ENCODE measurements at places on chromosomes 11 and 22. TPM values are rescaled to one million over a fixed set of nuclear protein-coding genes. Genes with fewer than 3 reads are reported as not detected.

Gene ABCC8
- 0.23 TPM for total RNA-seq

Gene RAPSN
- total RNA-seq = not detected

Gene OMP
- total RNA-seq = not detected

Gene CABP4
- 0.92 TPM for total RNA-seq

Gene GSTP1
- 612 TPM for total RNA-seq

Gene APOBEC3H
- total RNA-seq = not detected

Gene OR6A2
- not detected for total RNA-seq

Gene GDPD4
- total RNA-seq = not detected

Gene NUP98
- total RNA-seq = 72.1 TPM

Gene RTN4RL2
- 0.12 TPM for total RNA-seq

Gene GGTLC2
- total RNA-seq = not detected

Gene PDGFD
- total RNA-seq = 9.3 TPM

Gene CREB3L1
- total RNA-seq = 0.81 TPM

Gene NRIP3
- total RNA-seq = 2.9 TPM

Gene LAYN
- 8.2 TPM for total RNA-seq

Gene MUC5AC
- total RNA-seq = 0.31 TPM

Gene MMP12
- total RNA-seq = not detected

Gene CD82
- total RNA-seq = 12.7 TPM

Gene SMTNL1
- total RNA-seq = not detected

Gene SVIP
- 19.8 TPM for total RNA-seq

Gene MCHR1
- not detected for total RNA-seq

Gene MTNR1B
- not detected for total RNA-seq

Gene HORMAD2
- total RNA-seq = not detected

Gene TMEM86A
- total RNA-seq = 2.8 TPM

Gene SMCO4
- total RNA-seq = 11.7 TPM

Gene SOX6
- total RNA-seq = 10.7 TPM

Gene OR11H1
- not detected for total RNA-seq

Gene TMEM45B
- 3.9 TPM for total RNA-seq

Gene KCNJ11
- 3.5 TPM for total RNA-seq

Gene SCUBE2
- total RNA-seq = 7.0 TPM

Gene RCOR2
- not detected for total RNA-seq

Gene CHEK1
- 2.8 TPM for total RNA-seq

Gene BACE1
- total RNA-seq = 20.5 TPM

Gene PRRG4
- 2.9 TPM for total RNA-seq

Gene CRYBA4
- total RNA-seq = not detected

Gene OR8A1
- not detected for total RNA-seq

Data from gastroesophageal sphincter (tissue), 4 donors.